GM12878 (cell line): ENCODE measurements at places on chromosomes 2 and 18. TPM values are rescaled to one million over a fixed set of nuclear protein-coding genes. Genes with fewer than 3 reads are reported as not detected.

Gene GRB14
- polyA plus RNA-seq: not detected in 2 replicates

Gene AGXT
- not detected in 2 replicates for polyA plus RNA-seq

Gene CCL20
- 17.0 and 19.7 TPM in 2 replicates for polyA plus RNA-seq

Gene TMEM247
- polyA plus RNA-seq: not detected in 2 replicates

Gene ZAP70
- polyA plus RNA-seq: 1.3 and 2.3 TPM in 2 replicates

Gene MC2R
- not detected in 2 replicates for polyA plus RNA-seq

Gene HMSD
- 52.6 and 52.9 TPM in 2 replicates for polyA plus RNA-seq

Gene FAM237A
- not detected in 2 replicates for polyA plus RNA-seq

Gene UCN
- polyA plus RNA-seq: 1.4 and 2.7 TPM in 2 replicates

- DNase-seq: no peak
- H3K4me3 ChIP-seq: no peak overlapping the region
- H3K27me3 ChIP-seq: no peaks in the 10 kb centered on the region
- no peak overlapping the region for H3K27ac ChIP-seq
- H3K4me1 ChIP-seq: no peaks in the 10 kb centered on the region
These were observed 147.9 kb downstream of the GREB1L start for GRCh38 chr18:21389903-21390302.

GRCh38 chr2:46332686-46333281 lies 35.6 kb downstream of the EPAS1 start:
- H3K27ac ChIP-seq: no peak overlapping the region
- H3K4me3 ChIP-seq: no peak overlapping the region
- no peak for DNase-seq
- H3K4me1 ChIP-seq: no peaks in the 10 kb centered on the region

DNA sequence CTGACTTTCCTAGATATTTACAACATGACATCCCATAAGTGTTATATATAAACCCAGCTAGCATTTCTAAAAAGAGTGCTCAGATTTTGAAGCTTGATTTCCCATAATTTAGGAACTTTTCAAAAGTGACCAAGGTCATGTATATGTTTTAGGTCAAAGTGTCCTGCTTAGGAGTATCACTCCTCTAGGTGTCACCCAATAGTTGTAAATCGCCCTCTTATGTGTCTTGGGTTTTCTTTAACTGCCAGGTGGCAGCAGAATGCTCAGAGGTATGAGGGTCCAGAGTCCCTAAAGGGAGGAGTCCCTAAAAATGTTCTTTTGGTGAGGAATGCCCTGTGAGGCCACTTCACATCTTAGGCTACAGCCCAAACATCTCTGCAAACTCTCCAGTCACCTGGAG lies 358.3 kb downstream of the CELF4 start:
- H3K27ac ChIP-seq: no peak overlapping the region
- H3K36me3 ChIP-seq: no peaks in the 10 kb centered on the region
- DNase-seq: no peak
- H3K4me1 ChIP-seq: no peaks in the 10 kb centered on the region
- no peaks in the 10 kb centered on the region for H3K27me3 ChIP-seq
- H3K4me3 ChIP-seq: no peak overlapping the region

- H3K27ac ChIP-seq: no peak overlapping the region
- H3K27me3 ChIP-seq: no peaks in the 10 kb centered on the region
- no peak for DNase-seq
- no peaks in the 10 kb centered on the region for H3K36me3 ChIP-seq
These were observed 285.7 kb upstream of the UBE2E3 start for GRCh38 chr2:180694445-180695421.

- H3K4me3 ChIP-seq: no peak overlapping the region
- H3K4me1 ChIP-seq: no peaks in the 10 kb centered on the region
- H3K27ac ChIP-seq: no peak overlapping the region
These were observed 437.9 kb upstream of the UBE2E3 start for GRCh38 chr2:180542511-180542910.

- no peak overlapping the region for H3K4me3 ChIP-seq
- no peak for DNase-seq
- no peaks in the 10 kb centered on the region for H3K4me1 ChIP-seq
- H3K36me3 ChIP-seq: no peaks in the 10 kb centered on the region
- H3K27ac ChIP-seq: no peak overlapping the region
These were observed 80.9 kb downstream of the LYPD6B start for GRCh38 chr2:149119368-149119767.

- H3K4me3 ChIP-seq: no peak overlapping the region
- H3K27ac ChIP-seq: no peak overlapping the region
- DNase-seq: no peak
- H3K36me3 ChIP-seq: no peaks in the 10 kb centered on the region
- no peaks in the 10 kb centered on the region for H3K4me1 ChIP-seq
These were observed 255.1 kb downstream of the METTL4 start for GRCh38 chr18:2316082-2316750.

DNA sequence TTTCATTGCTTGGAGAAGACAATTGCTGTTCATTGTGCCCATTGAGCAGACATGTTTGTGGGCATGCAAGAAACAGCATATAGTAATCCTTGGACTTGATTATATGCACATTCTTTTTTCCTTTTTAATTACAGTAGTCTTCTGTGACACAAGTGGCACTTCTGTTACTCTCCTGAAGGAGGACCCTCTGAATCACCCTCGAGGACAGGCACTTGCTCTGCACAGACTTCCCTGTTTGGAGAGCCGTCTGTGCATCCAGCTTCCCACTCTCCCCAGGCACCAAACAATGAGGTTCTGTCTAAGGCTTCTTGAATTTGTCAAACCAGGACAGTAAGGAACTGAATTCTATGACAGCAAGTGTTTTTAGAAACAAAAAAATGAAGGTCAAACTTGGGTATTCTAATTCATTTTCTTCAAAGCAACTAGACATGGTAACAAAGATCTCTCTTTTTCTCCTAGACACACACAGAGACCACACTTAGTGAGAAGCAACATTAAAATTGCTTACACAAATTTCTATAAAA lies 844.6 kb upstream of the ID2 start:
- no peak overlapping the region for H3K27ac ChIP-seq
- H3K36me3 ChIP-seq: no peaks in the 10 kb centered on the region; the same call in 1 of the 2 replicates
- no peaks in the 10 kb centered on the region for H3K27me3 ChIP-seq
- no peak for DNase-seq

DNA sequence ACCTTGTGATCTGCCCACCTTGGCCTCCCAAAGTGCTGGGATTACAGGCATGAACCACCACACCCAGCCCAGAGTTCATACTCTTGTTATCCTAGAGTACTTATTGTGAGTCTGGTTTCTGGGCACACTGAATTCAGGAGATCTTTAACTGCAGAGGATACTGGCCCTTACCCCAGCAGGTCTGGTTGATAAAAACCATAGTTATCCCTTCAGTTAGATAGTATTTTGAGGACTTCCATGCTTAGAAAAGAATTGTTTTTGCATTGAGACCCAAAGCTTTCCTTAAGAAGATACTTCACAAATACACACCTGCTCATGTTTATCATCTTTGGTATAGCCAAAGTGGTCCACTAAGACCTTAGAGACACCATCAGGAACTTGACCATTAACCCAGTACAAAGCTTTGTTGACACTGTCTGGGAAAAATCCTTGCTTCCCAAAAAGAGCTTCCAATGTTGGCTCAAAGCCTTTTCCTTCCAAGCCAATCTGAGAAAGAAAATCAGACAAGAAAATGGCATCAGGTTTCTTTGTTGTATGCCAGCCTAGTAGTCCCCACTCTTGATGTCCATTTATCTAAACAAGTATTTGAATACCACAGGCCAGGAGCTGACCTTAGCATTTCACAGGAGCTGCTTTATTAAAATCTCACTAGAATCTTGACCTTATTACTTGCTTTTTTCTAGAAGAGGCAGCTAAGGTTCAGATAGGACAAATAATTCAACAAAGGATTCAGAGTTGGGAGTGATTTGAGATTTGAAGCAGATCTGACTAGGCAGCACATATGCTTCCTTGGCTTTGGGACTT lies 17.2 kb downstream of the APOB start:
- H3K27me3 ChIP-seq: 0 out of 2 replicates have a peak, but pooled peaks cover 2% of the 10 kb centered on the region
- H3K36me3 ChIP-seq: no peaks in the 10 kb centered on the region
- H3K4me1 ChIP-seq: no peaks in the 10 kb centered on the region
- H3K4me3 ChIP-seq: no peak overlapping the region
- no peak for DNase-seq
- H3K27ac ChIP-seq: no peak overlapping the region

- no peak overlapping the region for H3K4me3 ChIP-seq
- no peaks in the 10 kb centered on the region for H3K4me1 ChIP-seq
These were observed 14.5 kb downstream of the GPC1 start for GRCh38 chr2:240449764-240450531.

GRCh38 chr2:134536296-134536695 lies 182.5 kb downstream of the TMEM163 start:
- no peaks in the 10 kb centered on the region for H3K27me3 ChIP-seq
- DNase-seq: no peak
- H3K4me3 ChIP-seq: no peak overlapping the region
- no peaks in the 10 kb centered on the region for H3K4me1 ChIP-seq

DNA sequence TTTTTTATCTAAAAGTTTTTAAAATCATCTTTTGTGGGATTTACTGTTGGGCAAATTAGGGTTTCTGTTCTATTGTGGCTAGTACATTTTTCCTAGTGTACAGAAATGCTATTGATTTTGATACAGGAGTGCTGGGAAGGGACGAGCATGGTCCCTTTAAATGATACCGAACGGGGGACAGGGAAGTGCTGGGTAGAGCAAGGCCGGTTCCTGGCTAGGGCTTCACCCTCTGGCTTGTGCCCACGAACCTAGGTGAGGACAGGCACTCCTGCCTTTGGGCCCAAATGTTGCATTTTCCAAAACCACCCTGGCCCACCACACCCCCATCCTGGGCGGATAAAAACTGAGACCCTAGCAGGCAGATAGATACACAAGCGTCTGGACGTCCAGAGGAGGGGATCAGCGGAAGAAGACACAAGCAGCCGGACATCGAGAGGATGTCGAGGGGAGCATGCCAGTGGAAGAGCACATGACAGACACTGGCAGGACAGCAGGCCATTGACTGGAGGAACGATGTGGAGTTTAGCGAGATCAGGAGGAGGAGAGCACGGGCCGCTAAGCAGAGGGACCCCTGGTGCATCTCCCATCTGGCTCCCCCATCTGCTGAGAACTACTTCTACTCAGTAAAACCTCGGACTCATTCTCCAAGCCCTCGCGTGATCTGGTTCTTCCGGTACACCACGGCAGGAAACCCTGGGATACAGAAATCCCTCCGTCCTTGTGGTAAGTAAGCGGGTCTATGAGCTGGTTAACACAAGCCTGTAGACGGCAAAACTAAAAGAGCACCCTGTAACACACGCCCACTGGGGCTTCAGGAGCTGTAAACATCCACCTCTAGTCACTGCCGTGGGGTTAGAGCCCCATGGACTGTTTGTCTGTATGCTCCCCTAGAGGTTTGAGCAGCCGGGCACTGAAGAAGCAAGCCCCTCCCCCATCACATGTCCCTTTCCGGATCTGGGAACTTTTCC lies 13.5 kb upstream of the CALCRL start:
- no peaks in the 10 kb centered on the region for H3K27me3 ChIP-seq
- no peak for DNase-seq
- no peak overlapping the region for H3K27ac ChIP-seq
- no peaks in the 10 kb centered on the region for H3K36me3 ChIP-seq
- no peak overlapping the region for H3K4me3 ChIP-seq
- no peaks in the 10 kb centered on the region for H3K4me1 ChIP-seq

DNA sequence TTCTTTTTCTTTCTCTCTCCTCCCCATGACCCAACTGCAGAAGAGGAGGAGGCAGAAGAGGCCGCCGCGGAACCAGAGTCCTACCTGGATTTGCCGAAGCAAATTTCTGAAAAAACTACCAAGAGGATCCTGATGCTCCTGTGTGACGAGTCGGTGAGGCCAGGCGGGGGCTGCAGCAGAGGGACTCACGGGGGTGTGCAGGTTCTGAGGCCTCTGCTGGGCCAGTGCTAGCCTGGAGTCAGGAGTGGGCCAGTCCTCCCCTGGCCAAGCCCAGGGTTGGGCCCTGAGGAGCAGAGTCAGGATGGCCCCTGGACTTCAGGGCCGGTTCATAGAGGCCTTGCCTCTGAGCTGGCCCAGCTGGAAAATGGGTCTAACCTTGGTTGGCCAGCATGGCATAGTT lies 29.3 kb downstream of the OTOF start:
- no peaks in the 10 kb centered on the region for H3K36me3 ChIP-seq
- no peak overlapping the region for H3K4me3 ChIP-seq
- DNase-seq: no peak
- no peak overlapping the region for H3K27ac ChIP-seq

DNA sequence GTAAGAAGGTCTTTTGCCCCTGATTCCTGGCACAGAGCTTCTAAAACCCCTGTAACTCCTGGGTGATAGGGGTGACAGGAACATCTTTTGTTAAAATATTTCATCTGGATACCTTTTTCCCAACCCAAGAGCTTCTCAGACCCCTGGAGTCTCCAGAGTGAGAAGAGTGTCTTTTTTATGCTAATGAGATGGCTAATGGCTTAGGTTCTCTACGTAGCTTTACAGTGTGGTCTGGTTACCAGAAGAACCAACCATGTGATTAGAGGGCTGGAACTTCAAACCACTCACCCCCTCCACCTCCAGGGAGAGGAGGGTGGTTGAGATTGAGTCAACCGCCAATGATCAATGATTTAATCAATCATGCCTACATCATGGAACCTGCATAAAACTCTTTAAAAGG lies 16.2 kb upstream of the DCC start:
- H3K27me3 ChIP-seq: no peaks in the 10 kb centered on the region
- no peaks in the 10 kb centered on the region for H3K4me1 ChIP-seq
- no peak for DNase-seq

- H3K36me3 ChIP-seq: no peaks in the 10 kb centered on the region
- no peaks in the 10 kb centered on the region for H3K27me3 ChIP-seq
- H3K4me1 ChIP-seq: peaks cover 9% of the 10 kb centered on the region; the same call in 1 of the 2 replicates
- peak overlapping the region; percentile 76 for H3K4me3 ChIP-seq
- H3K27ac ChIP-seq: peak overlapping the region; percentile 89
These were observed 518 bp upstream of the NFU1 start for GRCh38 chr2:69437751-69438154.

DNA sequence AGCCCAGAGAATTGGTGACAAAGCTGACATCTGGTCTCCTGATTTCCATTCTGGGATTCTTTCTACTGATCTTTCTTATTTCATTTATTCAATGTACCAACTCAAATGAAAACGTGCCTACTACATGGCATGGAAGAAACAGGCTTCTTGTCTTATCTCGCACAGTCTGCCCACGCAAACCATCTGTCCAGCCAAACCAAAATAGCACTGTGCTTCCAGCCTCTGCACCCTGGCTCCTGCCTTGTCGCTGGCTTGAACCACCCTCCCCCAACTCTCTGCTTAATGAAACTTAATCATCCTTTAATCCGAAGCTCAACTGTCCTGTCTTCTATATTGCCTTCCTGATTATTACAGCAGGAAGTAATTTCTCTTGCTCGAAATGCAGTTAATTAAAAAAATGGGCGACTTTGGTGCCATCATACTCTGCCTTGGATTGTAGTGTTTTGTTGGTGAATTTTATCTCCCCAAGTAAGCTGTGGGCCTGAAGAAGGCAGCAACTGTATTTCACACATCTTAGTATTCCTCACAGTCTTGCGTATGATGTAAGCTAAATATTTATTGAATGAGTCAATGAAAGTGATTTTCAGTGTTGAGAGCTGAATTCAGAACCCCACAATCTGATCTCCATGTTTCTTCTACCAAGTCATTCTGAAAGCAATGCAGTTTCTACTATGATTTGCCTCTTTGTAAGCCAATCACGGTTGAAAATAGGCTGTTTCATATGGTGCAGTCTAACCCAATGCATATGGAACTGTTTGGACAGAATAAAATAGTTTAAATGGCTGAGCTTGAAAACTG lies 190.8 kb downstream of the TMEM247 start:
- no peak for DNase-seq
- no peak overlapping the region for H3K27ac ChIP-seq
- H3K36me3 ChIP-seq: no peaks in the 10 kb centered on the region
- no peaks in the 10 kb centered on the region for H3K4me1 ChIP-seq
- no peak overlapping the region for H3K4me3 ChIP-seq
